ENCODE measurements at places on chromosomes 12 and 14. TPM values are rescaled to one million over a fixed set of nuclear protein-coding genes. Genes with fewer than 3 reads are reported as not detected.

The PLA2G1B gene
- not detected for total RNA-seq

The NYNRIN gene
- total RNA-seq, result 17.0 TPM

The KCNH3 gene
- 0.09 TPM for total RNA-seq

The LGR5 gene
- total RNA-seq, result not detected

The NAP1L1 gene
- total RNA-seq, result 253 TPM

The PIK3C2G gene
- 1.0 TPM for total RNA-seq

The RASSF9 gene
- total RNA-seq, result 7.7 TPM
